ENCODE measurements at places on chromosomes 1 and 21. TPM values are rescaled to one million over a fixed set of nuclear protein-coding genes. Genes with fewer than 3 reads are reported as not detected.

CELA2A gene
- total RNA-seq = not detected

GRCh38 chr1:231580874-231581273 is 45.7 kb upstream of the DISC1 start:
- DNase-seq = no peak

DNA sequence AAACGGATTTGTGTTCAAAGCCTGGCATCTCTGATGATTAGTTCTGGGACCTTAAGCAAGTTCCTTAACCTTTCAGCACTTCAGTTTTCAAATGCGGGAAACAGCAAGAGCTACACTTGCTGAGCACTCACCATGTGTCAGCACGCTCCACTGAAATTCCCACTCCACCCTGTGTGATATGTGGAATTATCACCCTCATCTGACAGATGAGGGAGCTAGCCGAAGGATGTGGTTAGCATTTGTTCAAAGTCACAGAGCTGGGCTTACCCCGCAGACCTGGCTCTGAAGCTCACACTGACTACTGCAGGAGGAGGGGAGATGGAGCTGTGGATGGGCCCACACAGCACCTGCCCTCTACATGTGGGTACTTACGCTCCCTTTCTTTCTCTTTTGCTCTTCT is 29.1 kb downstream of the IL12RB2 start:
- no peak for DNase-seq

OR2G3 gene
- total RNA-seq = not detected

DNA sequence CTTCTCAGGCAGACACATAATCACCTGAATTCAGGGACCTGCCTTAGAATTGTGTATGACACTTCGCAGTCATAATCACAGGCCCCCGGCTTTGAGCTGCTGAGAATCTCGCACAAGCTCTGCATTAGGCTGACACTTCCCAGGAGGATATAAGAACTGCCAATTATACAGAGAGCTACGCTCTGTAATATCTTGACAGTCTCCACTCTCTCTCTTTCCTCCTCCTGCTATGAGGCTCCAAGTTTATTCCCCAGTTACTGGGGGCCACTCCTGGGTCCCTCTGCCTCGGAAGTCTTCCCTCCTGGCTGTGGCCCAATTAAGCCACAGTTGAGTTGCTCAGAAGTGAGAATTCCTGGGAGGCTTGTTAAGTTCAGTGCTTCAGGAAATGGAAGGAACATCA is 42.7 kb downstream of the EBNA1BP2 start:
- DNase-seq = no peak

DNA sequence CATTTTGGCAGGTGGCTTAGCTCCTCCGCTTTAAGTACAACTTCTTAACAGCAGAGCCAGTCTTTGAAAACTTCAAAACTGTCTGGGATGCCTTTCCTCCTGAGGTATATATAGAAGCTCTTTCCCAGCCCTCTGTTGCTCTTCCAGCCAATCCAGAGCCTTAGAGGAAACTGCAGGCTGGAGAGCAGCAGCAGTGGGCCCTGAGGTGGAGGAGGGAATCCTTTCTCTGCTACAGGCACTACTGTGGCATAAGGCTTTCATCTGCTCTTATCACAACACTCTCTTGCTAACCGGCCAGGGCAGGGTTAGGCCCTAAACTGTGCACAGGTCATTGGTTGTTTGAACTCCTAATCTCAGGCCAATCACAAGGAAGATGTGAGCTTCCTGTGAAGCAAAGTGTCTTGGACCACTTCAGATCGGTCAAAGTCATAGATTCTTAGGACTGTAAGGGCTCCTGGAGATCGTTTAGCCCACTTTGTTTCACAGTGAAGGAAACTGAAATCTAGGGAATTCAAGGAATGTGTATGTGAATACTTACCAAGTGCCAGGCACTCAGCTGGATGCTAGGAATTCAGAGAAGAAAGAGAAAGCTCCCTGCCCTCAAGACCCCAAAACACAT is at the start of gene RGS5:
Gene RGS5, minus strand, starts transcription at position 84 of the 619 bp plus-strand sequence. Its CDS starts 81 bp downstream, at position 3.
- DNase-seq = no peak

PWP2 gene
- total RNA-seq = 10.4 TPM

GNG12 gene
- 158 TPM for total RNA-seq

TRIM46 gene
- total RNA-seq = 0.26 TPM

GRCh38 chr1:174837386-174837785 is 162.4 kb upstream of the CACYBP start:
- DNase-seq = no peak

HOOK1 gene
- total RNA-seq = 26.9 TPM

DNA sequence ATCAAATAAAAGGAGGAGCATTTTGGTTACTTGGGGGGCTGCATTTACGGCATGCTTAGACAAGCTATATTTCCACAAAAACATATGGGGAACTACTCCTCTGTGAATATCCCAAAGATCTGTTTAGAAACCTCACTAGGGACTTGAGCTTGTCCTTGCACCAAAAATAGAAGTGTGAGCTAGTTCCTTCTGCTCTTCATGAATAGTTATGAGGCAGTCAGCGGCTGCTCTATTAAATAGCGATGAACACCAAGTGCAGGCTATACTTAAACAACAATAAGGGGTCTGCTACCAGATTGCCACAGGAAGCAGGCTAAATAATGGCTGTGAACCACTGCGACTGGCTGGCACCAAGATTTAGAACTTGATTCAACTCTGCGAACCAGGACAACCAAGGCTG is 190.1 kb downstream of the PCP4 start:
- DNase-seq = no peak

GRCh38 chr1:178376008-178376407 is 120.8 kb downstream of the CLEC20A start:
- no peak for DNase-seq

DNA sequence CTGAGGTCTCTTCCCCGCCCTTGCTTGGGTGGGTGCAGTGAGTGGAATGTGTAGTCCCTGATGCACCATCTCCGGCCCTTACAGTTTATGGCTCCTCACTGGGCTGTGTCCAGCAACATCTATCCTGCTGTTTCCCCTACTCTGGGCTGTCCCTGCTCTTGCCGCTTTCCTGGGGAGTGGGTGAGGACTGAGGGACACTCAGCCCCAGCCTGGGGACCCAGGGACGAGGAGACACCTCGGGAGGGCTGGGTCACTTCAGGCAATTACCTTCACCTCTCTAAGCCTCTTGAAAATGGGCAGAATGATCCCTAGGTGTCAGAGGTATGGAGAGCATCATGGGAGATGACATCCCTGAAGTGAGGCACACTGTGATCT is 13.6 kb upstream of the LRP8 start:
- DNase-seq = no peak
